ENCODE measurements at places on chromosomes 4 and X.

GRCh38 chrX:31329298-31329697, 257.5 kb upstream of the FTHL17 start:
- DNase-seq, result no peak

GRCh38 chr4:169934794-169935429, 91.3 kb downstream of the MFAP3L start:
- DNase-seq, result no peak

GRCh38 chr4:21134994-21135393, 434.7 kb downstream of the PACRGL start:
- DNase-seq, result no peak

- no peak for DNase-seq
These were observed 15.9 kb downstream of the ADD1 start for GRCh38 chr4:2859514-2859913.

DNA sequence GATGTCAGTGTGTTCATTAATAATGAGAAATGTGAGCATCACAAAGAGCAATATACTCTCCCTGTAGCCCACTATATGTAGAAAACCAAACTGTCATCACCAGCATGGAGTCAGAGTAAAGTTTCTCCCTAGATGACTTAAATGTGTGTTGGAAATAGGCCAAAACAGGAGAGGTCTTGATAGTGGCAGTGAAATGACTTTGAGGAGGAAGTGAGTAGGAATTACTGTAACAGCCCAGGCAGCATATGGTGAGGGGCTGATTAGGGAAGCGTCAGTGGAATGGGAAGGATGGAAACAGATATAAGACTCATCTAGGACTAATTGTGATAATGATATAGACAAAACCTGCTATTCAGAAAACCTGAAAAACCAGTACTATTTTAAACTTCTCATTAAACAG, 83.9 kb downstream of the ATXN3L start:
- DNase-seq, result no peak

DNA sequence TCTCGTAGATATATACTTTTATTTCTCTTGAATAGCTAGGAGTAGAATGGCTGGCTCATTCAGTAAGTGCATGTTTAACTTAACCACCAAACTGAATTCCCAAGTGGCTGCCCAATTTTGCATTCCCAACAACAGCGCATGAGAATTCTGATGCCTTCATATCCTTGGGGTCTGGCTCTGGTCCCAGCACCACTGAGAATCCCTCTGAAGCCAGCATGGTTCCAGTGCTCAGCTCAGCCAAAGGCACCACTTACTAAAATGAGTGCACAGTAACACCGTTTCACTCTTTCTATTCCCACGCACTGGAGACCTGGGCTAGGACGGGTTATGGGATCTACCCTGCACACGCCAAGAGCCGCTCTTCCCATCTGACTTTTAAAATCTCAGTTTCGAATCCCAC, 60.4 kb downstream of the CASP3 start:
- DNase-seq, result no peak

DNA sequence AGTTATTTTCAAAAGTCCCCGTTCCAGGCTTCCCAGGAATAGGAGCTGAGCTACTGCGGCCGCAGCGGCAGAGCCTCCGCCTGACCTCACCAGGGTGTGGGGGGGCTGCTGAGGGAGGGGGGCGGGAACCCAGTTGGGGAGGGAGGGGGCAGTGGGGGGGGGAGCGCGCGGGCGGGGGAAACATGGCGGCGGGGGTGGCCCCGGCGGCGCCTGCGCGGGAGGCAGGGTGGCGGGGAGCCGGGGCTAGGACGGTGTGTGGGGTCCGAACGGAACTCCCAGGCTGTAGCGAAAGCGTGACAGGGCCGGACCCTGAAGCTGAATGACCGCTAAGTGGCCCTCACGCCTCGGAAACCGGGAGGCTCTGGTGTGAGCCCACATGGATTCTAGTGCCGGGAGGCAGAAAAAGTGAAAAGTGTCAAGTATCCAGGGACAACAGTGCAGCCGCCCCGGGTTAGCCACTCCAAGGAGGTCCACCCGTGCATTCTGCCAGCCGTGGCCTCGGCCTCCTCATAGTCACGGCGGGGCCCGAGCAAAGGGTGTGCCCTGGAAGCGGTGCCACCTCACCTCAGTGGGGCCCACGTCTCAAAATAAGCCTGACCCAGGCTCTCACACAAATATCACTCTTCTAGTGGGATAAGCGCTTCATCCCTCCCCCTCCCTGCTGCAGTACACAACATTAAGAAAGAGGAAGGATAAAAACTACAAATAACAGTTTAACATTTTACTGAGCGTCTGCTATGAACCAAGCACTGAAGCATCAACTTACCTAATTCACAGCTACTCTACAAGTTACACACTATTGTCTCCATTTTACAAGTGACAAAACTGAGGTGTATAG, at the start of gene KLHL13:
Gene KLHL13, minus strand, starts transcription at position 98 of the 838 bp plus-strand sequence. CDS start 88,337 bp downstream, outside the sequence.
- DNase-seq, result peak; percentile 46

DNA sequence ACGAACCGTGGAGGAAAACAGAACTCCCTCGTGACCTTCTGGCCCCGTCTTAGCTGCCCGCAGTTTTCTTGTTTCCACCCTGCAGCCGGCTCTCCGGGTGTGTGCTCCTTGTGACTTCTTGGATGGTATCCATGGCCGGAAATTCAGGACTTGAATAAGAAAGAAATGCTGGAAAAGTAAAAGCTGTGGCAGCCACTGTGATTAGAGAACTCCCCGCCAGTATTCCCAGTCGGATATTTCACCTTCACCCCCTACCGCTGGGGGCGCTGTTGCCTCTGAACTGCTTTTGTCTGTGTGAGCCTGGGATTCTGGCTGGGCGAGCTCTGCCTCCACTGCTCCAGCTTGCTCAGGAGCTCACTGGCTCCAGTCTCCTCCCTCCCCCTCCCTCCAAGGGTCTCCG, 41.5 kb upstream of the CYP4V2 start:
- DNase-seq, result peak; percentile 59

GRCh38 chr4:48275247-48275646, 5.6 kb upstream of the TEC start:
- no peak for DNase-seq
